Left cardiac atrium (tissue), 4 donors: ENCODE measurements at places on chromosomes 4 and X.

GRCh38 chrX:118755633-118756032 is 28.2 kb downstream of the IL13RA1 start:
- no peak for DNase-seq

GRCh38 chr4:180483036-180483435 is 1760.2 kb upstream of the TENM3 start:
- no peak for DNase-seq

- DNase-seq: no peak
Observed at GRCh38 chr4:68021185-68021584, 57.9 kb upstream of the TMPRSS11A start.

- no peak for DNase-seq
Observed at GRCh38 chrX:106035064-106035463, 3.5 kb downstream of the SERPINA7 start.

GRCh38 chrX:153867139-153867538 is 18.8 kb downstream of the L1CAM start:
- no peak for DNase-seq

GRCh38 chrX:31227250-31227649 is 155.4 kb upstream of the FTHL17 start:
- no peak for DNase-seq

GRCh38 chr4:87949961-87950360 is 25.6 kb upstream of the SPP1 start:
- no peak for DNase-seq

DNA sequence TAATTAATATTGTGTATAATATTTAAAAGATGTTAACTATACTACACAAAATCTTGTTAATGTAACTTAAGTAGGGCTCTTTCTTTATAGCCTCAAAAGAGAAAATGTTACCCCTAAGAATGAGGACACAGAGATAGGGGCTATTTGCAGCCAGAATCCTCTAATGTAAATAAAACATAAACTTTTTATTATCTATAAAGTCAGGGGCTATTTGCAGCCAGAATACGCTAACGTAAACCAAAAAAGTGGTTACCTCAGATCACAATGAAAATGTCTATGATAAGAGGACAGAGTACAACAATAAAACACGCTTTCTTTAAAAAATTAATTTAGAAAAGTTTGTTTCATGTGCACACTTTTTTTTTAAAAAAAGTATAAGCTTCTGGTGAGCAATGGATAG is 229.9 kb upstream of the PITX2 start:
- DNase-seq: no peak

GRCh38 chr4:55181010-55182005 is 55.9 kb upstream of the KDR start:
- DNase-seq: no peak

- DNase-seq: no peak
Observed at GRCh38 chrX:22313766-22314165, 41.1 kb downstream of the CBLL2 start.

DNA sequence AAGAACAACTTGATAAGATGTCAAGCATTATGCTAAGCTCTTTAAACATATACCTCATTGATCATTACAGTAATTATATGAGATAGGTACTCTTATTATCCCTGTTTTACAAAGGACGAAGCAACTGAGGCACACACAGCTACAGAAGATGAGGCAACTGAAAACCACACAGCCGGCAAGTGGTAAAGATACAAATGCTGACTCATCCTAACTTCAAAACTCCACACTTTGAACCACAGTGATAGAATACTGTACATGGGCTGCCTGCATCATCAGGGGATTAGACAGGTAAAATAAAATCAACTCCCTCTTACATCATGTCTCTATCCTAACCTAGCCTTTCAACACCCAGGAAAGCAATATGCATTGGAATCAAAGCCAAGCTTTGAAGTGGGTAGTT is 47.8 kb downstream of the LHFPL1 start:
- no peak for DNase-seq

DNA sequence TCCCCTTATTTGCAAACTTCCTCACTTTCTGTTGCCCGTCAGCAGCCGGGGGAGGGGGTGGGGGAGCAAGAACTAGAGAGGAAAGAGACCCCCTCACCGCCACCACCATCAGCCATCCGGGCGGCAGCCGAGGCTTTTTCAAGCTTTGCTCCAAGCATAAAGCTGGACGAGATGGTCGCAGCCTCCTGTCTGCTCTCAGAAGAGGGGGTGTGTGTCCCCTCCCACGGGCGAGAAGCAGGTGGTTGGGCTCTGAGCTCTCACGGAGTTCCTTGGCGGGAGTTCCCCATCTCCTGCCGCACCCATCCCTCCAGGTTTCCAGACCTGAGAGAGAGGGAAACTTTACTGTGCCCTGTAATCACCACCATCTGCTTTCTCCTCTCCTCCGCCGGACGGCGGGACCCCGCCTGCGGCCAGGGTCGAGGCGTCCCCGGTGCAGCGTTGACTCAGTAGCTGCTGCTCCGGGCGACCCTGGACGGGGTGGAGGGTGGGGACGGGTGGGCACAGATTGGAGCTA is 4.7 kb upstream of the ARX start:
- DNase-seq: no peak

- no peak for DNase-seq
Observed at GRCh38 chrX:52811065-52811625, at the start of gene XAGE5. XAGE5 (plus strand) TSS chrX:52811287; CDS start chrX:52812567, 1,280 bp downstream.

DNA sequence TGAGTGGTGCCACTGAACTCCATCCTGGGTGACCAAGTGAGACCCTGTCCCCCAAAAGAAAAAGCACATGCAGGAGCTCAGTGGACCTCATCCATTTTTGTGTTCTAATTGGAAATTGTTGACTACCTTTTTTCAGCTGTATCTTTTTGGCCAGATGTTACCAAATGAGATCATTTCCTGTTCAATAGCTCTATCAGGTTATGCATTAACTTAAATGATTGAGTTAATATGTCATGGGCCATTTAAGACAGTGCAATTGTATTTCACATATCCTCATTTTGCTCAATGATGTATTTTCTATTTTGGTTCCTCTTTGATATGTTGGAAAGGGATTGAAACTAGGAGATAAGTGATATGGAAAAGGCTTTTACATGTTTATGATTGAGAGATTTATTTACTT is 26.2 kb upstream of the RHOH start:
- no peak for DNase-seq

DNA sequence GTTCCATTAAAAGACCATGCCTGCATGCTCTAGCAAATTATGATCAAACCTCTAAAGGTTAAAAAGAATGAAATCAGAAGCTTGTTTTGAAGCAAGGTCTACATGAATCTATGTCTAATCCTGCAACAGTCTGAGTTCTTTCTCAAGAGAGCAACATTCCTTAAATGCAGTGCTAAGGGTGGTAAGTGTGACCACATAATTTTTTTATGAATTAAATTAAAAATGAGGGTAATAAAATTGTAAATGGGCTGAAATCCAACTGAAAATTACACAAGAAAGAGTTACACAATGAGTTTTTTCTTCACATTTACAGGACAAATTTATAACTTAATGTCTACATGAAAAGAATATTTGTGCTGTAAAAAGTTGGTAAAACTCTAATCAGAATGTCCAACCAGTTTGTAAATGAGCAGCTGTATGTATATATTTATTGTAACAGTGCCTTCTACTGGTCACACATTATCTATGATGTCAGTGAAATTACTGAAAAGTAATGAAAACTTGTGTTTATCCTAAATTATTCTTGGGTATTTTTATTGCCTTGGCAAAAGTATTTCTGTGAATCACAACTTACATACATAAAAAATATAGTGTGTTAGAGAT is 336.3 kb upstream of the PITX2 start:
- DNase-seq: no peak

- DNase-seq: no peak
Observed at GRCh38 chrX:33053001-33053400, 158.3 kb downstream of the DMD start.

DNA sequence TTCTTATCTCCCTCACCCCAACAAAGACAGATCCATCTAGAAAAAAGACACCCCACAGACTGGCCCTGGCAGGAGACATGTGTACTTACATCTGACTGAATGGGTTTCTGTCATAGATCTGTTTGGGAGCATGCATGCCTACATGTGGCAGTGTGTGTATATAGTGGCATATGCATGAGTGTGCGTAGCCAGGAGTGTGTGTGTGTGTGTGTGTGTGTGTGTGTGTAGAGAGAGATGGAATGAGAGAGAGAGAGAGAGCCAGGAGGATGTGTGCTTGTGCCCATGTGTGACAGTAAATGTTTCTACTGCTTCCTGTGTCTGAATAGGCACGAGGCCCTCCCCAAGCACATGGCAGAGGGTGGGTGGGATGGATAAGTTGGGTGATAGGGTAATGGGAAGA is 37.1 kb downstream of the EFNB1 start:
- DNase-seq: no peak

- DNase-seq: no peak
Observed at GRCh38 chr4:15182600-15183220, 180.4 kb downstream of the CPEB2 start.

DNA sequence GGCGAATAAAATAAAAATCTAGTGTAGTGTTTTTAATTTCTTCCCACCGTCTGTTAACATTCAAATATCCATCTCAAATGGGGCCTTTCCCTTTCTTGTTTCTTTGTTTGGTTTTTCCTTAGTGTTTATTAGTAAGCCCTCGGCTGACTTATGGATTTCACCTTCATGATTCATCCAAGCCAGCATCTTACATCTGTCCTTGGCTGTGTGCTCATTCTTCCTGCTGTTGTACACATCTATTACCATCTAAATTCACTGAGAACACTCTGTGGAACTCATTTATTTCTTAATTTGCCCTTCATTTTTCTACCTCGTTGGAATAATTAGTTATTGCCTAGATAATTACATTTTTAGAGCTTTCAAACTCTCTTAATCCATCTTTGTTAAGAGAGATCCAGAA is 84.9 kb downstream of the SPCS3 start:
- DNase-seq: no peak

DNA sequence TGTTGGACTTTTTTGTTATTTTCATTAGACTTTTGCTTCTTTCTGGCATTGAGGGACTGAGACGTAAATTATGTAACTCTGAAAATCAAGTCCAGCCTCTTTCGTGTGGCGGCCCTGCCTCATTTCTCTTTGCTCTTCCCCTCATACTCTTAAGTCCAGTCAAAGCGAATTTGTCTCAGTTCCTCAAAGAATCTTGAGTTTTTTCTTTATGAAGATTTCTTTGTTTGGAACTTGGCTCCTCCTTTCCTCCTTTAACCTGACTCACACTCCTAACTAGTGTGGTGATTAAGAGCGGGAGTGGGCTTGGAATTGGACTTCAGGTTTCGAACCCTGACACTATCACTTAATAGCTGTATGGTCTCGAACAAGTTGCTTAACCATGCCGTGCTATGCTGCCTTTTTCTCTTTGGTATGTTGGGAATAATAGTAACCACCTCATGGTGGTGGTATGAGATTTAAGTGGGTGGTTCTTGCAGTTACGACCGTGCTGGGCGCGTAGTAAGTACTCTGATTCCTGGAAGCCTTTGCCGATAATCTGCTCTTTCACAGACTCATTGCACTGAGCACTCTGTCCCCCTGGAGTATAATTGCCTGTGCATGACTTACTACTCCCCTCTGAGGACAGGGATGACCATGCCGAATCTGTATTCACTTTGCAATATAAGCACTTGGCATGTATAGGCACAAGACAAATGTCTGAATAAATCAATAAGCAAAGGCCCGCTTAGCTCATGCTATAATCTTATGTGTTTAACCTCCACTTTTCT is 19.1 kb downstream of the FNIP2 start:
- no peak for DNase-seq

DNA sequence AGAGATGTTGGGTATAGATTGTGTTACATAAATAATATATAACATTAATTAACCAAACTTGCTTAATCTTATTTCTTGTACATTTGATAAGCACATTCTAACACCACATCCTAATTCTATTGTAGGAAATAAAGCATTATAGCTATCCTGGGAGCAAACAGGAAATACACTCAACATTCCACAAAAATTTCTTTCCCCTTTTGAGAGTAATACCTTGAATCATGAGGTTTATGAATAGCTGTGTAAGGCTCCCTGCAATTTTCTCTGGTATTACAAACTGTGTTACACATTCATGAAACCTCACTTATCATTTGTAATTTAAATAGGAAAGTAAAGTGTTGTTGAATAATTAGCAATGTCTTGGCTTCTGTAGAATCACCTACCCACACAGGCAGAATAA is 95.1 kb downstream of the TMEM47 start:
- DNase-seq: no peak

- no peak for DNase-seq
Observed at GRCh38 chrX:68632491-68632890, 15.0 kb upstream of the STARD8 start.

DNA sequence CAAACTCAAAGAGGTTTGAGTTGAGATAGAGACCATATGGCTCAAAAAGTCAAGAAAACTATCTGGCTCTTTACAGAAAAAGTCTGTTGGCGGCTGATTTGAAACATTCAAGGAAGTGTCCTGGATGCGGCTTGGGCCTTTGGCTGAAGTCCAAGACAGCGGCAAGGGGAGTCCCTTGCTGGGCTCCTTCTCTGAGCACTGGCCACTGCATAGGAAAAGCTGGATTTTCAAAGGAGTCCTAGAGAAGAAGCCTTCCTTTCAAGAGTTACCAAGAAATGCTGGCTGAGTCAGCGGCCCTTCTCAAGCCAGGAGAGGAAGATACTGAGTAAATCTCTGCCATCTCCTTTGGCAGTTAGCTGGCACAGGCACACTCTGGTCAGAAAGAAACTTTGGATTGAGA is 12.1 kb downstream of the APLN start:
- DNase-seq: no peak

DNA sequence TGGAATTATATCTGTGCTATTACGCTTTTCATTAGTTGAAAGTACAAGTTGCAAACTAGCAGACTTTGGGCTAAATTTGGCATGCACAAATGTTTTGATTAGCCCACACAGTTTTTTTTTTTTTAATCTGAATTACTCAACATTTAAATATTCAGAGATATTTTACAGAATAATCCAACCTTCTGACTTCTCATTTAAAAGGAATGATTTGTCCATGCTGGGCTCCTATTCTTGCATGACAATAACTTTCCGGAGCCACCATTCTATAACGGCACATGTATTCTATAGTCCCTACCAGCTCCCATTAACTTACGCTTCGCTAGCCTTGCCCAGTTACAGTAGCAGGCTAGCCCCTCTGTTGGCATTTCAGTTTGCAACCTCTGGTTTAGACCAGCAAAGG is 219.3 kb upstream of the FTHL17 start:
- DNase-seq: no peak
